ENCODE measurements at places on chromosomes 12 and 14. TPM values are rescaled to one million over a fixed set of nuclear protein-coding genes. Genes with fewer than 3 reads are reported as not detected.
A peak's percentile ranks its signal among the peaks of the same experiment; 100 is the strongest.

PTPRR gene
- 0.77 TPM for total RNA-seq

GEMIN2 gene
- 6.4 TPM for total RNA-seq

PPP2R5E gene
- 47.8 TPM for total RNA-seq

BEGAIN gene
- total RNA-seq = 0.09 TPM

TAS2R14 gene
- total RNA-seq = 1.4 TPM

CMA1 gene
- total RNA-seq = not detected

COL2A1 gene
- total RNA-seq = not detected

RASSF8 gene
- 85.0 TPM for total RNA-seq

LMO3 gene
- total RNA-seq = 0.46 TPM

SDR9C7 gene
- total RNA-seq = not detected

DNA sequence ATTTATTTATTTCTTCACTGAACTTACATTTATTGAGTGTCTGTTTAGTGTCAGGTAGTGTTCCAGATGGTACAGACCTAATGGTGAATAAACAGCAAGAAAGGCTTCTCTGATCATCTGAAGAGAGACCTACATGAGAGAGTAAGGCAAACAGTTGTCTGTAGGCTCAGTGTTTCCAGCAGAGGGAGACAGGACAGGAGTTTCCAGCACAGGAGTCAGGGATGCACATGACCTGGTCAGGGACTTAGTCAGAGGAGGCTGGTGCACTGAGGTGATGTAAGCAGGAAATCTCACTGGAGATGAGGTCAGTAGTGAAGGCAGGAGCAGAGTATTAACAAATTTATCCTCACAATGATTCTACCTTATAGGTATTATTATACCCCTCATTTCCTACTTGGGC lies 233.2 kb downstream of the MDGA2 start:
- no peak for DNase-seq

GRCh38 chr14:22997676-22998323 lies 12.1 kb downstream of the C14orf93 start:
- no peak for DNase-seq

- peak; percentile 96 for DNase-seq
Measured at GRCh38 chr12:13173012-13173932, 23.3 kb upstream of the EMP1 start.

GRCh38 chr14:98185036-98185435 lies 1087.0 kb downstream of the BCL11B start:
- DNase-seq = no peak

DNA sequence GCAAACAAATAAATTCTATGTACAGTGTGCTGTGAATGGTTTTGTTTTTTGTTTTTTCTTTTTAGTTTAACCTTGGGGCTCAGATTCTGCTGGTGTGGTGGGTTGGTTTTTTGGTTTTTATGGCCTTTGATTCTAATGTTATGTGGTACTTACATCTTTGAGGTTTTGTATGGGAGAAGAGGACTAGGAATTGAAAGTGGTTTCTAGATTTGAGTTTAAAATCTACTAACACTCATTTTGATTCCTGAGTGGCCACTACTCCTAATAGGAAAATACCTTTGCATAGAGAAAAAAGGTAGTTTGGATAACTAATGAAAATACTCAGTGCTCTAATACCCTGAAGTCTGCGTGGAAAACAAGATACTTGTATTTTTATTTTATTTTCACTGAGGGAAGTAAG lies 137.7 kb downstream of the MON2 start:
- no peak for DNase-seq

DNA sequence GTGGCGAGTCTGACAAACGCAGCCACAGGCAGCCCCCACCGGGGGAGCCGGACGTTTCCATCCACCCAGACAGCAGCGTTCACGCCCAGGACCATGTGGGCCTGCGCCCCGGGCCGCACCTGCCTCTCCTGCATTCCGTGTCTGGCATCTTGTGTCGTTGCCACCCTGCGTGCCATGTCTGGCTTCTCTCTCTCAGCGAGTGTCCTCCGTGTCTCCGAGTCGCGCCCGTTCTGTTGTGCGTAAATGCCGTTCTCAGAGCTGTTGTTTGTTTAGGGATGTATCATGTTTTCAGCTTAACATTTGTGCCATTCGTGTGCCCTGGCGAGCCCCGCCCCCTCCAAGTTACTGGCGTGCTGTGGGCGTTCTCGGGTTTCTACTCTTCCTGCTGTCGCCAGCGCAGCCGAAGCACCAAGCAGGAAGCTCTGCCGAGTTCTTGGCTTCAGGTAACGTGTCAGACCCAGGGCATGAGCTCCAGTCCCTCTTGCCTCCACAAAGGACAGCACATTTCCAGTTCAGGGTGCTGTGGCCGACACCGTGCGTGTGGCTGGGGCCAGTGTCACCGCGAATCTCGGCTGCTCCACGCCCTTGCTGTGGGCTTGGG lies 34.6 kb downstream of the NOC4L start:
- no peak for DNase-seq

DNA sequence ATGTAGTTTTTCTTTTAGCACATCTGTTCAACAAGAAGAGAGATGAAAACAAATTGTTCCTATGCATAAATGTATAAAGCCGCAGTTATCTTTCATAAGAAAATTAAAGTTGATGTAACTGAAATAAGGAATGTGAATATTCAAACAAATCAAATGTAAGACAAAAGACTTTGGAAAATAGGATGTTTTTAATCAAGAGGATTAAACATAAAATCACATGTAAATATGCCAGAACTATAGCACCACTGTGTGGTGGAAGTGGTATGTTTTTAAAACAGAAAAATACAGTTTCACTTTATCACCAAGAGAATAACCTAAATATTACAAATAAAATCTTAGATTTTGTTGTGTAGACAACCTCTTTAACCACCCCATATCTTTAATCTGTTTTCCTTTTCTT lies 40.4 kb downstream of the CAPS2 start:
- peak; percentile 27 for DNase-seq

- DNase-seq = no peak
Measured at GRCh38 chr12:120847814-120848213, 56.3 kb downstream of the SPPL3 start.

DNA sequence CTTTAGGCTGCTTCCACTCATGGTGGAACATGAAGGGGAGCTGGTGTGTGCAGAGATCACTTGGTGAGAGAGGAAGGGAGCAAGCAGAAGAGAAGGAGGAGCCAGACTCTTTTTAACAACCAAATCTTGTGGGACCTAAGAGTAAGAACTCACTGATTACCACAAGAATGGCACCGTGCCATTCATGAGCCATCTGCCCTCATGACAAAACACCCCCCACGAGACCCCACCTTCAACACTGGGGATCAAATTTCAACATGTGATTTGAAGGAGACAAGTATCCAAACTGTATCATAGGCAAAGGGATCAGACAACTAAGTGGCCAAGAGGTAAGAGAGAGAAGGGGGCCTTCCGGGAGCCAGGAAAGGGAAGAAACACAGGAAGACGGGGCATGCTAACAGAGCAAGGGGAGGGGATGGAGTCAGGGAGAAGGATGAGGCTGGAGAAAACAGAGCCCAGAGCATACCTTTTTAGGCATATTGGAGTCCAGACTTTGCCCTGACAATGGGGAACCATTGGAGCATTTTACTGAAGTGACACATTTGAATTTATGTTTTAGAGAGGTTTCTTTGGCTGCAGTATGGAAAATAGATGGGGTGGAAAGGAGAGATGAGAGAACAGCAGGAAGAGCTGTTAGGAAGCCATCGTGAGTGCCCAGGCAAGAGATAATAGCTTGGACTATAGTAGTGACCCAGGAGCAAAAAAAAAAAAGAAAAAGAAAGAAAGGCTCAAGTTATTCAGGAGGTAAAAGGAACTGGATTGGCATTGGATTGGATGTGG lies 204.4 kb upstream of the NUDT4 start:
- DNase-seq = no peak

DNA sequence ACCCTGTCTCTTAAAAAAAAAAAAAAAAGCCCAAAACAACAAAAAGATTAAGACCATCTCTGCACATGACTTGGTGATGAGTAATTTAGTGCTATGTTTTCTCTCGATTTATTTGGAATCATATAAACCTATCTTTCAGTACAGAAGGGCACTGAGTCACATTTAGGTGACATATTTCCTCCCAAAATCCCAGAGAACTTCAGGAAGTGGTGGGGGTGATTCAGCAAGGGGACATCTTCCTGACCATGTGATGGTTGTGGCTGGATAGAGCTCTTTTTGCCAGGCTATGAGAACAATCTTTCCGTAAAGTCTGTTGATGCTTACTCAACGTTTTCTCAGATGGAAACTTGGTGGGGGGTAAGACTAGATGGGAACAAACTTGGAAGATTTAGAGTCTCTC lies 50.0 kb downstream of the PPFIBP1 start:
- DNase-seq = peak; percentile 91

DNA sequence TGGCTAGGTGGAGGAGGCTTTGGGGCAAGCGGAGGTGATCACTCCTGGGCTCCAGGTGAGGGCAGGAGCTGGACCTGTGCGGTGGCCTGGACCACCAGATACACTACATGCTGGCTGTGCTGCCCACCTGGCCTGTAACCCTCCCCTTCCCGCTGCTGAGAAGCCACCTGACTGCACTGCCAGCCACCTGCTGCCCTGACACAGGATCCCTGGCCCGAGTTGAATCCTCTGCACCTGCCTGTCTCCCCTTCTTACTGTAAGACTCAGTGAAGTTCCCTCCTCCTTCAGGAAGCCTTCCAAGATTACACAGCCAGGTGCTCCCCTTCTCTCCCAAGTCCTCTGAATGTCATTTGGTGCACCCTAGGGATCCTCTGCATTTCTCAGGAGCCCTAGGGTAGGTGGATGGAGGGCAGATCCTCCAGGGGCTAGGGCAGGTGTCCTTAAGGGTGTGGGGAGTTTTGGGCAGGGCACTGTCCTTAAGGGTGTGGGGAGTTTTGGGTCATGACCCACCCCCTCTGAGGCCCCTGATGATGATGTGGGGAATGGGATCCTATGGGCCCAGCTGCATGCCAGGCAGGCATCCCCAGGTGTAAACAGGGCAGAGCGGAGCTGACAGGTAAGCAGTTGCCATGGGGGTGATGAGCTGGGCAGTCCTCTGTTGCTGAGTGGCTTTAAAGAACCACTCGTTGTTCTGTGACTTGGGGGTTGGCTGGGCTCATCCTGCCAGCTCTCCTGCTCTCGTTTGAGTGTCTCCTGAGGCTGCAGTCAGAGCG lies 6.7 kb upstream of the MTA1 start:
- DNase-seq = no peak

GRCh38 chr14:104817930-104818713 lies 17.2 kb downstream of the ZBTB42 start:
- no peak for DNase-seq

DNA sequence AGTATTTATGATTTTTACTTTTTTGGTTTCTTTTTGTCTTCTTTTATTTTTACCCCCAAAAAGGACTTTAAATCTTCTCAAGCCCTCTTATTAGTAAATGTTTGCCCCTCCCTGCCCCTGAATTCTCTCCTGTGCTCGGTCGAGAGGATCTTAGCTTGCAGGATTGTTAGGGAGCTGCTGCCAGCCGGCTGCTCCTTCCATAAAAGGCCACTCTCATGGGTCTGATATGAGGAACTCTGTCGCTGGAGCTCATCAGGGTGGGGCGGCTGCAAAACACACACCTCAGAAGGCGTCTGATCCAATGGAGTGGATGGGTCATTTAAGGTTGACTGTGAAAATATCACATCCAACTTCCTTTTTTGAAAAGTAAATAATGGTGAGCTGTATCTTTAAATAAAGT lies 8.5 kb downstream of the LTBR start:
- no peak for DNase-seq

- no peak for DNase-seq
Measured at GRCh38 chr14:105910426-105910825, 384.0 kb downstream of the TMEM121 start.

DNA sequence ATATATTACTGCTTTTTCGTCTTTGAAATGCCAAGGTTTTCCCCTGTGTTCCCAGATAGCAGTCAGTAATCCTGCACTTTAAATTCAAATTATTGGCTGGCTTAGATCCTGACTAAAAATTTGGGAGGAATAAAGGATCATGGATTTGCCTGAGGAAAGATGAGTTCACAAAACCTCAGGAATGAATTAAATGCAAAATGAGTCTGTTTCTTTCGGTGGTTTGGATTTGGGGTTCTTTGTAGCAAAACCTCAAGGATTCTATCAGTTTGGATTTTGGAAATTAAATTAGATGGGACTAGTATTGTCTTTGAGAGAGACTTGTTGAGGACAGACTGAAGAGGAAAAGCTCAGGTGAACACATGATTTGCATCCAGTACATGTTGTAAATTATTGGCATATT lies 36.1 kb downstream of the PPFIBP1 start:
- peak; percentile 18 for DNase-seq

DNA sequence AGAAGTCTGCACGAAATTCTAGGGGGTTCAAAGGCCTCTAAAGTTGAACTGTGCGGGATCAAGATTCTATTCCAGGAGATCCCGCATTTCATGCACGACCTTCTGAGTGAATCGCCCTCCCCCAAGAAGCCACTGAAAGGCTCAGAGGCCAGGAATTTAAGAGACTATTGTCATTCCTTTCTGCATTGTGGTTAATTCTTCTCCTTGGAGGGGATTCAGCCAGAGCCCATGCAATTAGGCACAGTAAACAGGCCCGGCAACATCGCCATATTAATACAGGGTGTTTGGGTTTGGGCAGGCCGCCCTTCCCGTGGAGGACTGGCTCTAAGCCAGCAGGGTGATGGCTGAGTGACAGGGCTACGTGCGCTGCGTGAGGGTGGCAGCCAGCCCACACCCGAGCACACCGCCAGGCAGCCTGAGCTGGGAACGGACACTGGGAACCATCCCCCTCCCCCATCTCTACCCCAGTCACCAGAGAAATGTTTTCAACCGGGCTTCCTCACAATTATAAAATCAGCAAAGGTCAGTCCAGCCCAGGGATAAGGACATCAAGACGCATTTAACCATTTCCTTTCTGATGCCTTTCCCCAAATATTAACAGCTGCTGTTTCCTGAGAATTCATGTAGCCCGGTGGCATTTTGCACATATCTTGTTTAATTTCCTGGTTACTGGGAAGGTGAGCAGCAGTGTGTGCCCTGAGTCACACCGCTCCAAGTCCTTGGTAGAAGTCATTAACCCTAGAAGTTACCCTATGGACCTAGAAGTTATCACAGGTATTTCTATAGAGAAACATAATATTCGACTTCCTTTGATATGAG lies 12.5 kb downstream of the EGLN3 start:
- no peak for DNase-seq

DNA sequence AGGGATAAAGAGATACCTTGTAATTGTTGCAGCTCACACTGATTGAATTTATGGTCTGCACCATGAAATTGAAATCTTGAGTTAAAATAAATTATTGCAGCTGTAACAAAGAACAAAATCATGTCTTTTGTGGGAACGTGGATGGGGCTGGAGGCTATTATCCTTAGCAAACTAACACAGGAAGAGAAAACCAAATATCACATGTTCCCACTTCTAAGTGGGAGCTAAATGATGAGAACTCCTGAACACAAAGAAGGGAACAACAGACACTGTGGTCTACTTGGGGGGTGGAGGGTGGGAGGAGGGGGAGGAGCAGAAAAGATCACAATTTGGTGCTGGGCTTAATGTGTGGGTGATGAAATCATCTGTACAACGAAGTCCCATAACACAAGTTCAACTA lies 22.6 kb downstream of the ERP27 start:
- no peak for DNase-seq

GRCh38 chr12:51814311-51815088 lies 34.0 kb downstream of the FIGNL2 start:
- DNase-seq = peak; percentile 45

Data from HFFc6 (cell line).